ENCODE measurements at places on chromosomes 13 and 19. TPM values are rescaled to one million over a fixed set of nuclear protein-coding genes. Genes with fewer than 3 reads are reported as not detected.

Gene LDLR
- total RNA-seq = 18.9 TPM

Gene EDDM13
- total RNA-seq = not detected

Gene ADAMTSL5
- under 0.01 TPM for total RNA-seq

Gene RGL3
- 0.25 TPM for total RNA-seq

Gene CACNG7
- 12.0 TPM for total RNA-seq

Gene FBN3
- total RNA-seq = 40.6 TPM

Gene CGB2
- total RNA-seq = not detected

Gene ZSCAN22
- total RNA-seq = 2.2 TPM

Gene ATCAY
- total RNA-seq = 85.8 TPM

Gene SOX1
- 13.0 TPM for total RNA-seq

Gene TMIGD2
- not detected for total RNA-seq

Gene FFAR2
- total RNA-seq = not detected

Gene MEF2B
- not detected for total RNA-seq

Gene SIGLEC5
- 0.25 TPM for total RNA-seq

Gene CACNA1A
- total RNA-seq = 46.7 TPM

Gene OR7C1
- total RNA-seq = not detected

Gene PDX1
- total RNA-seq = not detected

Gene ZNF100
- total RNA-seq = 13.8 TPM

Gene AMER2
- total RNA-seq = 129 TPM

Gene ELANE
- 1.2 TPM for total RNA-seq

Gene TBXA2R
- total RNA-seq = 0.25 TPM

Gene RINL
- 1.7 TPM for total RNA-seq

Gene KRTDAP
- total RNA-seq = 0.49 TPM

Gene PRX
- 2.5 TPM for total RNA-seq

Gene FKBP8
- total RNA-seq = 114 TPM

Gene EMC10
- 56.3 TPM for total RNA-seq

Gene TMEM255B
- under 0.01 TPM for total RNA-seq

Gene SLC46A3
- 2.2 TPM for total RNA-seq

Gene LILRB1
- under 0.01 TPM for total RNA-seq

Gene ZNF442
- total RNA-seq = 5.4 TPM

Gene CYP4F8
- not detected for total RNA-seq

Gene ZNF724
- total RNA-seq = 10.6 TPM

Gene ZNF528
- total RNA-seq = 48.9 TPM

Gene SYCN
- total RNA-seq = not detected

Gene SCAF1
- total RNA-seq = 17.0 TPM

Gene GPR18
- not detected for total RNA-seq

Gene PEAK3
- under 0.01 TPM for total RNA-seq
